Activated naive CD8-positive, alpha-beta T cell treated with anti-CD3 and anti-CD28 coated beads for 36 hours (primary cell): ENCODE measurements at places on chromosomes 3 and 15. TPM values are rescaled to one million over a fixed set of nuclear protein-coding genes. Genes with fewer than 3 reads are reported as not detected.

The RNF111 gene
- total RNA-seq: 23.1 TPM

The TIMP4 gene
- not detected for total RNA-seq

The P2RY13 gene
- not detected for total RNA-seq

The KBTBD13 gene
- total RNA-seq: not detected

The GRIP2 gene
- total RNA-seq: not detected

The EPHA3 gene
- total RNA-seq: 0.12 TPM

The C3orf22 gene
- total RNA-seq: not detected

The DTX3L gene
- total RNA-seq: 54.9 TPM

DNA sequence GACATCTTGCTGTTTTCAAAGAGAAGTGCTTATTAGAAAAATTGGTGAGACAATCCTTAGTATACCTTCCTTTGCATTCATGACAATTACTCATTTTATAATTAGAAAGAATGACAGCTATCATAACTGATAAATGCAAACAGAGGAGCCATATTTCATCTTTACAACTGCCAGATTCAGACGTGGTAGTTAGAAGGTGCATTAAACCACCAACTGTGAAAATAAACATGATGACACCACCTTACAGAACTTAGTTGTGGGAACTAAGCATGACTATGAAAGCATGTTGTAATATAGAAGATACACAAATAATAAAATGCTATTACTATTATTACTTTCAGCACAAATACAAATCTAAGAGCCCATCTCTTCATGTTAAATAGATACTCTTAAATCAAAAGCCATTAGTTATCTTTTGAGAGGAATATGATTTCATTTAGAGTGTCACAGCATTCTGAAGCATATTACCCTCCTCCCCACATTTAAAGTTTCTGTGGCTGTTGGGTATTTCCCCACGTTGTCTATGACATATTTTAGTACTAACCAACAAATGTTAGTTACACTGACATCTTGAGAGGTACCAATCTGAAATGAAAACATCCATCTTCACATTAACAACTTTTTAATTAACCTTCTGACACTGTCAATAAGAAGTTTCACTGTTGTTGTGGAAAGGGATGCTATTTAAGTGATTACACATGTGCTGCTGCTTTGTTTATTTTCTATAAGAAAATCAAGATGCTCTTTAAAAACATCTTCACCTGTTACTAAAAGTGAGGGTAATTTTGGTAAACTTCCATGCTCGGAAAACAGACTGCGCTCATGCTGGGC lies 163.8 kb downstream of the LSAMP start:
- H3K36me3 ChIP-seq: no peaks in the 10 kb centered on the region
- no peak overlapping the region for H3K27ac ChIP-seq
- H3K4me1 ChIP-seq: no peaks in the 10 kb centered on the region

- H3K27ac ChIP-seq: peak overlapping the region; percentile 97
- H3K27me3 ChIP-seq: no peaks in the 10 kb centered on the region
- H3K4me1 ChIP-seq: peaks cover 65% of the 10 kb centered on the region
- H3K4me3 ChIP-seq: peak overlapping the region; percentile 99
- H3K36me3 ChIP-seq: peaks cover 50% of the 10 kb centered on the region
Observed at GRCh38 chr15:63191895-63192618, 2.7 kb downstream of the RAB8B start.

DNA sequence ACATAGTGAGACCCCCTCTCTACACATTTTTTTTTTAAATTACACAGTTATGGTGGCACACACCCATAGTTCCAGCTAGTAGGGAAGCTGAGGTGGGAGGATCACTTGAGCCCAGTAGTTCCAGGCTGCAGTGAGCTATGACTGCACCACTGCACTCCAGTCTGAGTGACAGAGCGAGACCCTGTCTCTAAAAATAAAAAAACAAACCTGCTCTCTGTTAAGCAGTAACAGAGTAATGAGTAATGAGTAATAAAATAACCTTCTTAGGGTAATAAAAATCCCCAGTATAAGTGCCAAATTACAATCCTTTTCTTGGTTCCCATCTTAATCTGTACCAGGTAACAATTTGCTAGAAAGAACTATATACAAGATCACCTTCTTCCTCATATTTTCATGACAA lies 65.9 kb upstream of the PLXND1 start:
- DNase-seq: no peak
- no peak overlapping the region for H3K4me3 ChIP-seq
- H3K27me3 ChIP-seq: no peaks in the 10 kb centered on the region
- peaks cover 8% of the 10 kb centered on the region for H3K36me3 ChIP-seq
- H3K4me1 ChIP-seq: no peaks in the 10 kb centered on the region

DNA sequence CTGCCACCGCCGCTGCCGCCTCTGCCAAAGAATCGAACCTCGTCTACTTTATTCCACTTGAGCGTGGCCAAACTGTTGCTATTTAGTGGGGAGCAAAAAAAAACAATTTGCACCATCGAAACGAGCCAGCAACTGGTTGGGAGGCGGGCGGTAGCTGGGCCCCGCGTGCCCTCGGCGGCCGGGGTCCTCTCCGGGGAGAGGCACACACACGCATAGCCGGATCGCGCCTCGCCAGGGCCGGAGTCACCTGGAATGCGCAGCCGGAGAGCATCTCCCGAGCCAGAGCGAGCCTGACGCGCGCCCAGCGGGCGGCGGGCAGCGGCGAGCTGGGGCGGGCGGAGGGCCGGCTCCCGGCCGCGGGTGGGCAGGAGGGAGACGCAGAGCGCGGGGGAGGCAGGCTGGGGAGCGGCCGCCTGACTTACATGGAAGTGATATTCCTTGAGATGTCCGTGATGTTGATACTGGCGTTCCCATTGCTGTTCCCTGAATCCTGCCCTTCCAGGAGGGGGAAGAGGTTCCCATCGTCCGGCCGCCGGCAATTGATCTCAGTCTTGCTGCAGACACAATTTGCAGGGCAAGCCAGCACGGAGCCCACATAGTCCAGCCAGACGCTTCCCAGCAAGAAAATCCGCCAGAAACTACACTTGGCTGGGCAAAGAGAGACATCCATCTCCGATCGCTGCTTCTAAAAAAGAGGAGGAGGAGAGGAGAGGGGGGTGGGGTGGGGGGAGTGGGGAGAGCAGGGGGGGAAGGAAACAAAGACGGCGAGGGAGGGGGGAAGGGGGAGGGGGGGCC lies 858 bp downstream of the NTRK3 start:
- no peak for DNase-seq
- H3K27me3 ChIP-seq: peaks cover 68% of the 10 kb centered on the region
- H3K36me3 ChIP-seq: no peaks in the 10 kb centered on the region
- peaks cover 19% of the 10 kb centered on the region for H3K4me1 ChIP-seq
- peak overlapping the region; percentile 47 for H3K4me3 ChIP-seq

DNA sequence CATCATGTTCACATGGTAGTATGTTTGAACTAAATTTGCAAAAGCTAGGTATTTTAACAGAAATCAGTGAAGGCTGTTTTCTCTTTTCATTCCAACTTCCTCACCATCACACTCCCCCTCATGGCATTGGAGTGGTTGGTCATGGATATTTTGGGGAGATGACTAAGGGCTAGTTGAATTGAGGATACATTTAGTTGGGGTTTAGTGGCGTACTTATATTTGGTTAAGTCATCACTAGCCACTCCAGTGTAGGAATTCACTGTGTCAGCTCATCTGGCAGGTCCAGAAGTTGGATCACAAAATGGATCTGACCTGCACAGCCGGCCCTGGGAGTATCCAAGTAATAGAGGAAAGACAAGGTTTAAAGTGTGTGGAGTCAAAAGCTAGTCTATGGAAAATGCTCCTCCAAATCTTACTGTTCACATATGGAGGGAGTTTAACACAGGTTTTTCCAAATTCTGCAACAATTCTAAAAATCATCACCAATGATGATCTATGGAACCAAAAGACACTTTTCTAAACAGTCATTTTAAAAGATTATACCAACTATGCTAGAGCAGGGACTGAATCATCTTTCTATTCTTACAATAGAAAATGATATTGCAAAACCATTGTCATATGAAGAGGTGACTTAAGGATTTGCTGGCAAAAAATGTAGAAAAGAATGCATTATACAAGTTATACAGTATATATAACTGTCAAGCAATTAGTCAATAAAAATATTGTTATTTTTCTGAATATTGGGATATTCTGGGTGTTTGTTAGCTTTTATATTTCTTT lies 247.8 kb upstream of the PEX5L start:
- H3K4me3 ChIP-seq: no peak overlapping the region
- H3K27ac ChIP-seq: no peak overlapping the region
- H3K36me3 ChIP-seq: no peaks in the 10 kb centered on the region
- H3K27me3 ChIP-seq: no peaks in the 10 kb centered on the region
- H3K4me1 ChIP-seq: no peaks in the 10 kb centered on the region
- DNase-seq: no peak

DNA sequence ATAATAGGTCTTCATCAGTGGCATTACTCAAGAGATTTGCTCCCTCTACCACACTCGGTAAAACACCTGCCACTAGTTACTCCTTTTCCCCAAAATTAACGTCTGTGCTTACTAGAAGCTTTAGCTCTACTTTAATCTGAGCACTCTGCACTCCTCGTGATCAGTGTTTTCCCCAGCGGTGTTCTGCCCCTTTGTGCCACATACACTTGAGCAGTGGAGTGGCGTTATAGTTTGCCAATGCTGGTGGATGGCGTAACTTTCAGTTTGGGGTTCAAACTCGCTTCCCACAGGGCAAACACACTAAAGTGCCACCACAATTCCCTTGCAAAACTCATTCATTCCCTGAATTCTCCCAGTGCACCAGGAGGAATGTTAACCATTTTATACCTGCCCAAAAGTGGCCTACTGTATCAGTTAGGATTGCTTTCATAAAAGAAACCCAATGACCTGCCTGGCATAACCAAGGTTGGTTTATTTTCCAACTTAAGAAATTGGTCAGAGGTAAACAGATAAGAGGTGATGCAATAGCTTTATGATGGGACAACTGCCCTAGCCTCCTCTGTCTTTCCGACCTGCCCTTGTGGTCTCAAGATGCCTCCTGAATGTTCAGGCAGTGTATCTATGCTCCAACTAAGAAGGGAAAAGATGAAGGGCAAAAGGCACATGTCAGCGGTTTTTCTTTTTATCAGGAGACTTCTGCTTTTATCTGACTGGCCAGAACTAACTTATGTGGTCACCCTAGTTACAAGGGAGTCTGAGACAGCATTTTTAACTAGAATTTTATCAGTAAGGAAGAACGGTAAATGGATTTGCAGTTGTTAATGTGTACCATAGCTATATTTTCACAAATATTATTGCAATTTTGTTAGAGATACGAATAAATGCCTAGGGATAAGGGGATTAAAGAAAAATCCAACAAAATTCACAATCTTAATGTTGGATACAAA lies 83.9 kb downstream of the FSIP1 start:
- no peaks in the 10 kb centered on the region for H3K4me1 ChIP-seq
- H3K36me3 ChIP-seq: no peaks in the 10 kb centered on the region
- no peaks in the 10 kb centered on the region for H3K27me3 ChIP-seq
- no peak overlapping the region for H3K27ac ChIP-seq

DNA sequence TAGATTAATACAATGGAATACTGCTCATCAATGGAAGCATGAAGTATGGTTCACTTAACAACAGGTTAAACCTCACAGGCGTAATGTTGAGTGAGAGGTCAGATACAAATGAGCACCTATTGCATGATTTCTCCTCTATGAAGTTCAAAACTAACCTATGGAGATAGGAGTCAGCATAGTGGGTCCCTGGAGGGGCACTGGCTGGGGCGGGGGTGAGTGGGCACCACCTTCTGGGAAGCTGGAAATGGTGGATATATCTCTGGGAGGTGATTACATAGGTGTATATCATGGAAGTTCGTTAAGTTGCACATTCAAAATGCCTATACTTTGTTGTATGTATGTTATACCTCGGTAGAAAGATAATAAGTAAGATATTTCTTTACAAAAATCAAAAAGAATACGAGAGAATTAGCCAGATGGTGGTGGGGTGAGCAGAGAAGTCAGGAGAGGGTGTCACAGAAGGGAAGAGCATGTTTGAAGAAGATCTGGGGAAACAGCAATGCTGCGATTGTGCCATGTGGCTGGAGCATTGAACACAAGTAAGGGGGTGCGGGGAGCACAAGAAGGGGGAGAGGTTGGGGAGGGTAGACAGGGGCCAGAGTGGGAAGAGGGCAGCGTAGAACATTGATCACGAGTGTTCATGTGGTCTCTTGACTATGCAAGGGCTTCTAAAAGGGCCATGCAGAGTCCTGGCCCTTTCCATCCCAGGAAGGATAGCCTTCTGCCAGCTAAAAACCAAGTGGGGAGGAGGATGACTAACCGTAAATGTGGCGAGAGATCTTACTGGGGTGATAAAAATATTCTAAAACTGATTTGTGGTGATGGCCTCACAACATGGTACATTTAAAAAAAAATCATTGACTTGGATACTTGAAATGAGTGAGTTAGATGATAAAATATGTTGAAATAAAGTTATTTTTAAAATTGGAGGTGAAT lies 30.2 kb downstream of the ITGA11 start:
- H3K27me3 ChIP-seq: no peaks in the 10 kb centered on the region
- no peaks in the 10 kb centered on the region for H3K36me3 ChIP-seq
- no peak overlapping the region for H3K4me3 ChIP-seq
- H3K4me1 ChIP-seq: peaks cover 2% of the 10 kb centered on the region

- no peaks in the 10 kb centered on the region for H3K27me3 ChIP-seq
- no peak for DNase-seq
- peaks cover 85% of the 10 kb centered on the region for H3K4me1 ChIP-seq
- H3K36me3 ChIP-seq: peaks cover 59% of the 10 kb centered on the region
- peak overlapping the region; percentile 81 for H3K27ac ChIP-seq
- H3K4me3 ChIP-seq: no peak overlapping the region
Observed at GRCh38 chr3:152335273-152335672, 66.5 kb downstream of the MBNL1 start.

GRCh38 chr15:51708013-51708412 lies 26.7 kb downstream of the SCG3 start:
- H3K27me3 ChIP-seq: peaks cover 3% of the 10 kb centered on the region
- H3K27ac ChIP-seq: no peak overlapping the region
- no peak for DNase-seq
- H3K4me3 ChIP-seq: no peak overlapping the region

- no peak overlapping the region for H3K27ac ChIP-seq
- H3K36me3 ChIP-seq: peaks cover 12% of the 10 kb centered on the region
- DNase-seq: no peak
Observed at GRCh38 chr15:90512276-90512675, 17.4 kb upstream of the CRTC3 start.

GRCh38 chr3:98612996-98613517 lies 19.6 kb upstream of the CPOX start:
- no peaks in the 10 kb centered on the region for H3K4me1 ChIP-seq
- H3K27me3 ChIP-seq: peaks cover 7% of the 10 kb centered on the region
- H3K36me3 ChIP-seq: no peaks in the 10 kb centered on the region
- no peak overlapping the region for H3K27ac ChIP-seq
- no peak for DNase-seq
- no peak overlapping the region for H3K4me3 ChIP-seq

- H3K36me3 ChIP-seq: no peaks in the 10 kb centered on the region
- H3K4me3 ChIP-seq: no peak overlapping the region
- no peak overlapping the region for H3K27ac ChIP-seq
- no peak for DNase-seq
- no peaks in the 10 kb centered on the region for H3K27me3 ChIP-seq
Observed at GRCh38 chr15:52252781-52253180, 42.8 kb downstream of the MYO5C start.

GRCh38 chr15:94287794-94288246 lies 56.5 kb downstream of the MCTP2 start:
- peaks cover 33% of the 10 kb centered on the region for H3K4me1 ChIP-seq
- H3K4me3 ChIP-seq: peak overlapping the region; percentile 77
- H3K27me3 ChIP-seq: no peaks in the 10 kb centered on the region
- peak; percentile 57 for DNase-seq
- H3K27ac ChIP-seq: peak overlapping the region; percentile 85

- peak within 1 kb of the TSS; percentile 43 for H3K4me3 ChIP-seq
- no peaks in the 10 kb centered on the region for H3K27me3 ChIP-seq
- peaks cover 6% of the 10 kb centered on the region for H3K36me3 ChIP-seq
Observed at GRCh38 chr3:49422379-49423248, at the start of gene AMT. AMT (minus strand) TSS chr3:49422473; CDS start chr3:49422450, 23 bp downstream.

GRCh38 chr3:128547368-128547987 lies 54.5 kb upstream of the GATA2 start:
- no peak overlapping the region for H3K27ac ChIP-seq
- no peak for DNase-seq
- no peaks in the 10 kb centered on the region for H3K36me3 ChIP-seq
- no peak overlapping the region for H3K4me3 ChIP-seq
- H3K4me1 ChIP-seq: peaks cover 2% of the 10 kb centered on the region
- H3K27me3 ChIP-seq: peaks cover 26% of the 10 kb centered on the region
